Stimulated activated CD4-positive, alpha-beta T cell treated with anti-CD3 and anti-CD28 coated beads, TNF-alpha, amount 100 ng/mL, for 48 hours (primary cell): ENCODE measurements at places on chromosomes 7 and 10.

DNA sequence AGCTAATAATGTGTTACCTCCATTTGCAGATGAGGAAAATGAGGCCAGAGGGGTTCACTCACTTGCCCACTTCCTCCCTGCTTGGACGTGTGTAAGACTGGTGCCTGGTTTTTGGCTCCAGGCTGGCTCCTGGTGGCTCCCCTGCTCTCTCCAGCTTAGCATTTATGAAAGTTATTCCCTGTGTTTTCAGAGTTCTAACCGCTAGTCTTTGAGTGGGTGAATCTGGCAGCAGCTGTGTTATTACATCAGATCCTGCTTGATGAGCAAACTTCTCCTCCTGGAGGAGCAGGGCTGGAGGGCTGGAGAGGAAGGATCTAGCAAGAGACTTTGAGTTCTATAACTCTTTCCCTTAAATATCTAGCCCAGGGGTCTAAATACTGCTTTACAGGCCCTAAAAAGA, 80.9 kb upstream of the AGBL3 start:
- DNase-seq = no peak

- no peak for DNase-seq
Observed at GRCh38 chr7:30278849-30279652, 5.3 kb upstream of the ZNRF2 start.

GRCh38 chr7:41816111-41816510, 113.2 kb upstream of the INHBA start:
- no peak for DNase-seq

- DNase-seq = no peak
Observed at GRCh38 chr10:94005050-94005449, 11.3 kb downstream of the PLCE1 start.

DNA sequence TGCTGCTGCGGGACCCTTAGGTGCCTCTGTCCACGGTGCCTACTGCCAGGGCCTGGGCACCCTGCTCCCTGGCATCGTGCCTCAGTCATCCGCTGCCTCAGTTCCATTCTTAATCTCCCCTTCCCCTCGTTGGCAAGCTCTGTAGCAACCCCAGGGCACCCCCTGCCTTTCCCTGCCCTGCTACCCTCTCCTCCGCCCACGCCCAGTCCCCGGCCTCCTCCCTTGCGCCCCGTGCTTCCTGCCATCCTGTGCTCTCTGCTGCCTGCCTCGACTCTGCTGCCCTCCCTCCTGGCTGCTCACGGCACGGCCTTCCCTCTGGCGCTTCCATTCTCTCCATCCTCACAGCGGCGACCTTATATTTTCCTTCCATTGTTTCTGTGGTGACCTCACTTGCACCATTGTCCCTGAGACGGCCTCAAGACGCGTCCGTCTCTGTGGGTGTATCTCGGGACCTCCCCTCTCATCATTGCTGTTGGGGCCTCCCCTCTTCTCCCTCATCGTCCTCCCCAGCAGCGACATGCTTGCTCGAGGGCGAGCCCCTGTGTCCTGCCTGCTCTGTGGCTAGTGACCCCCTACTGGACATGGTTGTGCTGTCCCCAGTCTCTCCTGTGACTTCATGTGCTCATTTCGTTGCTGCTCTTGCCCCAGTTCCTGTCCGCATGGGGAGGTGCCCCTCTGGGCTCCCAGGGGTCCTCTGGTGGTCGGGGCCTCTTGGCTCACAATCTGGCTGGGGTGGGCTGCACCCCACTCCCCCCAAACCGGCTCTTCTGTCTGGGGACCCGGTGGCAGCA, 35.3 kb downstream of the AGAP3 start:
- DNase-seq = no peak

DNA sequence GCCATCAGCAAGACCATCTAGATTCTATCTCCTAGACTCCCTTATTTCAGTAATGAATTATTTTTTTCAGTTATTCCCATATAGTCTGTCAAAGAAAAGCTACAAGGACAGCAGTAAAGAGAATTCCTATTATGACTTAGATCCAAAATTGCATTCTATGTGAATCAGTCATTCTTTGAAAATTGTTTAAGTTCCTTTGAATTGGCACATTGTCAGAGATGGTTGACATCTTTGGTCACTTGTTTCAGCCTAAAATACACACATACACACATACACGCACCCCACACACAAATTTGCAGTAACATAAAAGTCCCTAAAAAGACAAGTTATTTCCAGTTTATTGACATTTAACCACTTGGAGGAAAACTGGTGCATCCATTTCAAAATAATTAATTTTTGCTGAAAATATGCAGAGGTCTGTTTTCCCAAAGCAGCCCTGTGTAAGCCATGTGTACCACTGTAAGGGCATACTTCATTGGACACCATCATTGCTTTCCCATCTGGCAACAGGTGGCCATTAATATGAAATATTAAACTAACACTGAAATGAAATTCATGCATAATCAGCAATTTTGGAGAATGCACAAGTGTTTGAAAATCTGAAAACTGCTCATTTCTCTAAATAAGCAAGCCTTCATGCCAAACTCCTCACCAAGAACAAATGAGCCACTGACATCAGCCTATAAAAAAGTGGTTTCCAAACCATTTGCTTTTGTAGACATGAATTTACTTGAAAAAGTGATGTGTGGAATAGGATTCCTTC, 121.7 kb upstream of the COL1A2 start:
- DNase-seq = no peak

DNA sequence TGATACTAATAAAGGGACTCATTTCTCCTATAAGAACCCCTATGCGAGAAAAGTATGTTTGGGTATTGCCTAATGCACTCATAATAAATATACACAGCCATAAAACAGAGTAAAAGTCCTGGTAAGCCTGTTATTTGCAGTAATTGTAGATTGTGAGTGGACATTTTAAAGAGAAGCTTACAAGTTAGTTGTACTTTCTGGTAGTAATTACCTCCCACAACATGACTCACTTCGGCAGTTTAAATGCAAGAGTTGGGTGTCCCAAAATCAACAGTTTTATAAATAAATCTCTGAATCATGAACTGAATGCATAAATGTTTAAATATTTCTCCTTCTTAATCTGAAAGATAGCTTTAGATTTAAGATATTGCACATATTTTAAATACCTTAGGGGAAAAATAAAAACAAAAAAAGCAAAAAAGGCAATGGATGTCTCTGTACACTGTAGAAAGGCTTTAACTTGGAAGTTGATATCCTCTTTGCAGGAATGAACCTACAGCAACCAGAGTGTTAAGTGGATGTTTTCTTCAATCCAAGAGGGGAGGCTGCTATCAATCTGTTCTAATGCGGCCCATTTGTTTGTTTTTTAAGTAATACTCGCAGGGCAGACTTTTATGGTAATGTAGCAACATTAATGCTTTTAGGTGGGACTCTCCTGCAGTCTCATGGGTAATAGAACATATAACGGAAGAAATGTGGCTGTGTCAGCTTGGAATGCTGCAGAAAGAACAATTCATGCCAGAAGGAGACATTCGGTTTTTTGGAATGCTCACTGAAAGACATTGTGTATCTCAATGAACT, 57.3 kb upstream of the ZEB1 start:
- DNase-seq = no peak

GRCh38 chr10:74704629-74705357, 121.6 kb upstream of the KAT6B start:
- no peak for DNase-seq

GRCh38 chr7:98107313-98107721, 655 bp downstream of the LMTK2 start:
- no peak for DNase-seq

DNA sequence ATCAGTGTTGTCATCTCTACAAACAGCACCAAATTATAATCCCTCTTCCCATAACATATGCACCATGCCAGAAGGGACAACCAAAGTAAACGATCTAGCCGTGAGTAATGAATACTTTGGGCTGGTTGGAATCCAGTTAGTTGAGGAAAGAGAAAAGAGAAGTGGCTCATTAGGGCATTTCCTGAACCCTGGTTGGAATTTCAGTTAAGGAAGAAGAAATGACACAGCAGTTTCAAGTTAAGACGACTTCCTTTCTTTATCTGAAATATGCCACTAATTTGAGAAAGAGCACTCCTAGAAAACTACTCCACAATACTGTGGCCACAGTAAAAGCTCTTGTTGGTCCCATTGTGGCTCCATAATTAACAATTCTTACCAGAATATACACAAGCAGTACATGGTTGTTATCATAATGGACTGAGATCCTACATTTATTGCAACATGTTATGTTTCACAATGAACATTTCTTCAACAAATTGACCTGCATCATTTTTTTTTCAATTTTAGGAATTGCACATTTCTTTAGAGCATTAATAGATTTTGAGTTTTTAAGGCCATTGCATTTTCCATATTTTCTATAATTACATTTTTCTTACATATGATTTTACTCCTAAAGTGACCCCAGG, at the start of gene TFEC:
Gene TFEC, minus strand, starts transcription at position 113 of the 626 bp plus-strand sequence. CDS start 46,322 bp downstream, outside the sequence.
- no peak for DNase-seq

DNA sequence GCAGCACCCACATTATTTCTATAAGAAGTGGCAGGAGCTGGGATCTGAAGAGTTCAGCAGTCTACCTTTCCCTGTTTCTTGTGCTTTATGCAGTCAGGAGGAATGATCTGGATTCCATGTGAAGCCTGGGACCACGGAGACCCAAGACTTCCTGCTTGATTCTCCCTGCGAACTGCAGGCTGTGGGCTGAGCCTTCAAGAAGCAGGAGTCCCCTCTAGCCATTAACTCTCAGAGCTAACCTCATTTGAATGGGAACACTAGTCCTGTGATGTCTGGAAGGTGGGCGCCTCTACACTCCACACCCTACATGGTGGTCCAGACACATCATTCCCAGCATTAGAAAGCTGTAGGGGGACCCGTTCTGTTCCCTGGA, 874 bp upstream of the RBP3 start:
- no peak for DNase-seq

- no peak for DNase-seq
Observed at GRCh38 chr10:66803174-66803573, 122.7 kb upstream of the LRRTM3 start.

DNA sequence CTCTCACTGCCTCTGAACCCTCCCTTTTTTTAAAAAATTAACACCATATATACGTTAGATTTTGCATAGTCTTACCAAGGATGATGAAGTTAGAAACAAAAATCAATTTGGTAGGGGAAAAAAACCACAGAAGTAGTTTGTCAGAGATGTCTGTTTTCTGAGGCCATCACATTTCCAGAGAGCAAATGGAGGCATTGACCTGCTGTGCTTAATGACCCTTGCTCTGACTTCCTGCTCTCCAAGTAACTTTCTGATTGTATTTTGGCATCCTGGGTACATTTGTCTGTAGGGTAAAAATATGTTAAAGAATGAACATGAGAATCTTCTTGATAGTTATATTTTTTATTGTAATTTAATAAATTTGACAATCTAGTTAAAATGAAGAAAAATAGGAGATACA, 140.2 kb downstream of the LCOR start:
- DNase-seq = no peak

DNA sequence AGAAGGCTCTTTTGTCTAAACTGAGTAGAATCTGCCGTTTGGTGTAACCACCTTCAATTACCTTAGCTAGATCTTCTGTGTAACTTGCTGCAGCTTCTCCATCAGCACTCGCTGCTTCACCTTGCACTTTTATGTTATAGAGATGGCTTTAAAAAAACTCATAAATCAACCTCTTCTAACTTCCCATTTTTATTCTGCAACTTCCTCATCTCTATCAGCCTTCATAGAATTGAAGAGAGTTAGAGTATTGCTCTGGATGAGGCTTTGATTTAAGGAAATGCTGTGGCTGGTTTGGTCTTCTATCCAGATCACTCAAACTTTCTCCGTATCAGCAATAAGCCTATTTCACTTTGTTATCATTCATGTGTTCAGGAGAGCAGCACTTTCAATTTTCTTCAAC, 1131.9 kb upstream of the CELF2 start:
- no peak for DNase-seq

DNA sequence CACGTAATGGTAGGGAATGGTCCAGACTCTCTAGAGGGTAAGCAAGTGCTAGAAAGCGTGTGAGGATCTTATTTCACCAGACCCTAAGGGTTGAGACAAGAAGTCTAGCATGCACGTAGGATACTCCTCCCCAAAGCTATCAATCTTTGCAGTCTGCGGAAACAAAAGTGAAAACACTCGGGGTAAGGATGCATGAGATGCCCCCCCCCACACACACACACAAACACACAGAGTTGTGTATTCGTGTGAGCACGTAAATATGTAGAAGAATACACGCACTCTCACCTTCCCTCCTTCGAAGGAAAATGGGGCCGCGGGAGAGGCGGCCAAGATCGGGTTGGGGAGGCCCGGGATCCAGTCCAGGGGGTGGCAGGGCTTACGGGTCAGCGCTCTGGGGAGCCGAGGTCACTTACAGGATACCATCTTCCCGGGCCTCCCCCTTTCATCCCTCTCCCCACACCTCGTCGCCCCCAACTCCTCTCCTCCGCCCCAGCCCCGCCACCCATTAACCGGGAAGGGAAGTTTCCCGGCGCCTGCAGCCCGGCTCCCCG, 455 bp downstream of the CUL2 start:
- no peak for DNase-seq

DNA sequence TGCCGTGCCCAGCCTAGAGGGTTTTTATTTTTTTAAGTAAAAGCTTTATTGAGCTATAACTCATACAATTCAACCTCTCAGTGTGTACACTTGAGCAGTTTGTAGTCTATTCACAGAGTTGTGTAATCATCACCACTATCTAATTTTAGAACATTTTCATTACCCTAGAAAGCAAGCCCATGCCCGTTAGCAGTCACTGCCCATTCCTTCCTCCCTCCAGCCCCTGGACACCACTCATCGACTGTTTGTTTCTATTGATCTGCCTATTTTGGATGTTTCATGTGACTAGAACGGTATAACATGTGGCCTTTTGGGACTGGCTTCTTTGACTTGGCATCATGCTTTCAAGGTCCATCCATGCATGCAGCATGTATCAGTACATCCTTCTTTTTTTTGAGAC, 25.7 kb upstream of the SEC61A2 start:
- no peak for DNase-seq
